ENCODE measurements at places on chromosomes 5 and 9.

- DNase-seq: no peak
Measured at GRCh38 chr5:159510282-159510681, 180.0 kb upstream of the IL12B start.

- DNase-seq: no peak
Measured at GRCh38 chr9:22044583-22044982, 35.5 kb upstream of the CDKN2B start.

GRCh38 chr5:60649288-60649917 is 50.6 kb downstream of the DEPDC1B start:
- DNase-seq: no peak

DNA sequence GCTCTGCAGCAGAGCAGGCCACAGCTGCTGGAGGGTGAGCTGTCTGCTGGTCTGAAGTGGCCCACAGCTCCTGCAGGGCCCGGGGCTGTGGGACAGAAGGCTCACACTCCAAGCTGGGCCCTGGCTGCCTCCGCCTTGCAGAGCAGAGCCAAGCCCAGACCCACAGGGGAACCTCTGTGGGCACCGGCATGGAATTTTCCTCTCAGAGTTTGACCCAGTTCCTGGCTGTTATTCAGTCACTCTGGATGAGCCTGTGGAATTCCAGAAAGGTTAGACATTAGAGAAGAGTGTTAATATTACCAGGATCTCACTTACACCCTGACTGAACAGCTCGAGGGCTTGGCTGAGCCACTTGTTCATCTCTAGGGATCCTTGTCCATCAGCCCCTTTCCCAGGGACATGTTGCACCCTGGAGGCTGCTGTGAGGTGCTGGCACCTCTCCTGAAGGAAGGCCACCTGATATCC is 17.5 kb downstream of the IL9 start:
- no peak for DNase-seq

DNA sequence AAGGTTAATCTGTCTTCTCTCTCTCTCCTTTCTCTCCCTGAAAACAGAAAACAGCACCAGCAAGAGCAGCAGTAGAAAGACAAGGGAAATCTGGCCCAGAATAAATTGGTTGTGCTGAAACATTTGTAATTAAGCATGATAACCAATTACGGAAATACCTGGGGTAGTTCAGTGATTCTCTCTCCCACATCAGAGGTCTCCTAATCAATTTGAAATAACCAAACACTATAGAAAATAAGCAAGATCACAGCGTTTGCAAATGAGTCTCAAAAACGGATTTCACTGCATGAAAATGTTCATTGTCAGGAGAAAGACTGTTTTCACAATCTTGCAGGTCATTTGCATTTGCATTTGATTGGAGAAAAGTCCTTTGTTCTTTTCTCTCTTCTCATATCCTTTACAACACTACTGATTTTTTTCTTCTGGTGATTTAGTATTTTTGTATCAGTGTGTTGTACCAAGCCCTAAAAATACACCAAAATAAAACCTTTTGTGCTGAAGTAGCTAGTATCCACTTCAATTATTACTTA is 36.8 kb upstream of the CDH6 start:
- DNase-seq: no peak

DNA sequence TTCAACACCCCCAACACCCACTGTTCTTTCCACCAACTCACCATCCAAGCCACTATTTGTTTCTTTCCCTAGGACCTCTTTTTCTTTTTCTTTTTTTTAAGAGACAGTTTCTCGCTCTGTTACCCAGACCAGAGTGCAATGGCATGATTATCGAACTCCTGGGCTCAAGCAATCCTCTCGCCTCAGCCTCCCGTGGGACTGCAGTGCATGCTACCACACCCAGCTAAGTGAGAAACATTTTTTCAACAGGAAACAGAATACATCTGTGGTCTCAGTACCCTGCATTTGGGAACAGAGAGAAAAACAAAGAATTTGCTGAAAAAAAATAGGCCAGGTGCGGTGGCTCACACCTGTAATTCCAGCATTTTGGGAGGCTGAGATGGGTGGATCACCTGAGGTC is 24.6 kb downstream of the B4GALT1 start:
- no peak for DNase-seq

DNA sequence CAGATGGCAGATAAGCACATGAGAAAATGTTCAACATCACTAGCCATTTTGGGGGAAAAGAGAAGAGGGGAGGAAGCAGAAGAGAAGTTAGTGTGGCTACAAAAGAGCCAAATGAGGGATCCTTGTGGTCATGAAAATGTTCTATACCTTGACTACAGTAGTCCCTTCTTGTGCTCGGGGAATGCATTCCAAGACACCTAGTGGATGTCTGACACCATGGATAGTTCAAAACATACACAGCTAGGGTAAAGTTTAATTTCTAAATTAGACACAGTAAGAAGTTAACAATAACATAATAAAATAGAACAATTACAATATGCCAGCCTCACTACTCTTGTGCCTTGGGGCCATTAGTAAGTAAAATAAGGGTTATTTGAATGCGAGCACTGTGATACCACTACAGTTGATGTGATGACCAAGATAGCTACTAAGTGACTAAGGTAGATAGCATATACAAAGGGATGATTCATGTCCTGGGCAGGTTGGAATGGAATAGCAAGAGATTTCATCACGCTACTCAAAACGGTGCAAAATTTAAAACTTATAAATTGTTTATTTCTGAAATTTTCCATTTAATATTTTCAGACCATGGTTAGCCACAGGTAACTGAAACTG is 344.1 kb downstream of the NR2F1-AS1 start:
- DNase-seq: no peak

DNA sequence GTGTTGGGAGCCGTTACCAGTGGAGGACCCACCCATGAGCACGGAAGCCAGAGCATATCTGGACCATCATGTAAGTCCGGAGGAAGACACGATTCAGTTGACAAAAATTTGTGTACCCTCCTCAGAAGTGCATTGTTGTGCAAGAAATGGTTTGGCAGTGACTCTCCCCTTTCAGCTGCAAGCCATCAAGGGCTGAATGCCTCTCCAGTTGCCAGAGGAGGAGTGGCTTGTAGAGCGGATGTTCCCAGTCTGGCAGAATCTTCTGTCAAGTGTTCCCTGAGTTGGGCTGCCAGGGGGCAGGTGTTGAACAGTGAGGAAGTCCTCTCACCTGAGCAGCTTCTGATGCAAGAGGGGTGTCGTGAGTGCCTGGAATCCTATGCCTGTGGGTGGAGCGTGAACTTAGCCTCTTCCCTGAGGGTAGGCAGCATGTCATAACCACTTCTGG is 27.6 kb upstream of the CDKN2AIPNL start:
- peak; percentile 59 for DNase-seq

DNA sequence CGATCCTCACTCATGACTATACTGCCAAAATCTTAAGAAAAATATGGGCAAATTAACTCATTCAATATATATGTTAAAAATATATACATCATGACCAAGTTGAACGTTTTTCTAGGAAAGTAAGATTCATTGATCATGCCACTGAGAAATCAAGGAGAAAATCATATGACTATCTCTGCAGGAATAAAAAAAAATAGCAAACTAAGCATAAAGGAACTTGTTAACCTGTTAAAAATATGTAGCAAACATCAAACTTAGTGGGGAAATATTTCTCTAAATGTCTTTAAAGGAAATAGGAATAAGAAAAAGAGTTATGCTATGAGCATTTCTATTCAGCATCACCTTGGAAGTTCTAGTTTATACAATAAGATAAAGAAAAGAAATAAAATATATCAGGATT is 302.4 kb downstream of the GLIS3 start:
- no peak for DNase-seq

- DNase-seq: no peak
Measured at GRCh38 chr5:18534119-18534518, 899.9 kb downstream of the TAF11L14 start.

- DNase-seq: no peak
Measured at GRCh38 chr9:129225815-129226214, 47.8 kb upstream of the IER5L start.

DNA sequence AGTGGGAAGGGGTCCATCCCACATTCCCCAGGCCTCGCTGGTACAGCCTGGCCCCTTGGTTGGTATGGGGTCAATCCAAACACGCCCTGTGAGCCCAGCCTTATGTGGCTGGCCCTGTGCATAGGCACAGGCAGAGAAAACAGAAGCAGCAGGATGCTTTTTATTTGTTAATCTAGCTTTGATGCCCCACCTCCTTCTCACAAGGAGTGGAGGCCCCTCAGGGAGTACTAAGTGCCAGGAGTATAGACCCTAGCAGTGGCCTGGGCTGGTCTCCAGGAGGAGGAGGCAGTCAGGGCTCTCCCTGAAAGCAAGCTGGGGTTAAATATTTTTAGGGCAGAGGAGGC is 14.6 kb upstream of the TCF7 start:
- DNase-seq: no peak

GRCh38 chr5:168752416-168753190 is 173.4 kb upstream of the PANK3 start:
- no peak for DNase-seq

DNA sequence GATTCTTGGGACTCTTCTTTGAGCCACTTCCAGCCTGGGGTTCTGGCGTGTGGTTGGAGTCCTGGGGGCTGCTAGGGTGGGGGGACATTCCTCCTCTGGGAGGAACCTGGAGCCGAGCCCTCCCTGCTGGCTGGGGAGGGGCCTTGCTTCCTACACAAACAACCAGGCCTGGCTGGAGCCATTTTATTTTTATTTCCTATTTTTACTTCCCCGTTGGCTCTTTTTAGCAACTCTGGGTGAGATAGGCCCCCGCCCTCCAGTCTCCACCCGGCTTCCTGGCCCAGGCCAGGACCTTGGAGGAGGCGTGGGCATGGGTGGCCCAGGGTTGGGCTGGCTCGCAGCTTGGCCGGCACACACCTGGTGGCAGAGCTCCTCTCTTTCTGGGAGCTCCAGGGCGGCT is 15.1 kb downstream of the RXRA start:
- no peak for DNase-seq

DNA sequence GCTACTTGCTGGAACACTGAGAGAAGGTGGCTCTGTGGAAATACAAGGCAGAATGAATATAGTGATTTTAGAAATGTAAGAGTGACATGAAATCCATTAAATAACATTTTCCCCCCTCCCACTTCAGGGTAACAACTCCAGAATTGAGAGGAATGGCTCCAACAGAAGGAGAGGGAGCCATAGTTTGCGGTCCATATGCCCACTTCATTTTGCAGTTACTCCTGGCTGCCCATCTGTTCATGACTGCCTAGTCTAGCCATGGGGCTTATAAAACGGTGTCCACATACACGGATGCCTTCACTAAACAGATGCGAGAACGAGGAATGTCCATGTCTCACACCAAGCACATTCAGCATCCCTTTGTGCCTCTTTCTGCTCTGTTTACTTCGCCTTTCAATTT is 186.7 kb downstream of the TMEM38B start:
- DNase-seq: no peak

DNA sequence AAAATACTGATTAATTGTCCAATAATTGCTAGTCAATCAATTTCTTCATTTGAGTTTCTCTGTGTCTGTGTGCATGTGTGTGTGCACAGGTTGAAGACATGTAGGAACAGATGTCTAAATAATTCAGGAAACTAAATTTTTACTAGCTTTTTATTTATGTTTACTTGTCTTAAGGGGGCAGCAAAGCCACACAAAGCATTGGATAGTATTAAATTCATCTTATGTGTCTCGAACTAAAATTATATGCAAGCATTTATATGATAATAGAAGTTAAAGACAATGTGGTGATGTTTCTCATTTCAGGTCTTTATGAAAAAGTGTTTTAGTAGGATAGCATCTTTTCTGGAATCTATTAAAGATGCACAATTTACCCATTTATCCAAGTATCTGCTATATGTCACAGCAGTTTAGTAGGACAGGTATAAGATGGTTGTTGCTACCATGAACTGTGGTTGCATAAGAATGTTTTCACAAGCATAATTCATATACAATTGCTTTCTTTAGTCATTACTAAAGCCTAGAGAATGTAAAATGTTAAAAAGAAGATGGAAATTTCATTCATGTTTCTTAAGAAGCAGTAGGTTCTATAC is 784.6 kb upstream of the NUDT12 start:
- no peak for DNase-seq

DNA sequence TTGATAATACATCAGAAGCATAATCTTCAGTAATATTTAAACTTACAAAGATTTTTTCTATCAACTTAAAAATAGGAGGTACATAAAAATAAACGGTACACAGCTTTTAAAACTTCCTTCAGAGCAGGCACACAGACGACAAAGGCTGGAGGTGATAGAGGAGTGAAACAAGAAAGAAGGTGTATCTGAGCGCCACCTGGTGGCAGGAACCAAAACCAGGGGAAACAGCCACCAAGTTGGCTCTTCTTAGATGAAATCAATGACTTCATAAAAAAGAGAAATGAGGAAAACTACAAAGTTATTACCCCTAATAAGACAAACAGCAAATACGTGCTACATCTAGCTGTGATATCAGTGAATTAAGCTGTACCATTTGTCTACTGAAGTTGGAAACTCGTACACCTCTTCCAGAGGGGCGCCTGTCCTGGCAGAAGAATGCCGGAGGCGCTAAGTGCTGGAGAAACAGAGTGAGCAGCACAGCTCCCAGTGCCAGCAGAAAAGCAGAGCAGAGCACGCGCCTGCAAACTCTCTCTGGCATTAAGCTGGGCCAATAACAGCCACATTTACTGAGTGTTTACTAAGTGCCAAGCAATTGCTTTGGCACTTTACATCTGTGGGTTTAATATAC is 85.9 kb downstream of the SETX start:
- DNase-seq: peak; percentile 11

- no peak for DNase-seq
Measured at GRCh38 chr9:127131871-127132270, 9.4 kb upstream of the ANGPTL2 start.

GRCh38 chr5:9316733-9317132 is 229.1 kb downstream of the SEMA5A start:
- no peak for DNase-seq

DNA sequence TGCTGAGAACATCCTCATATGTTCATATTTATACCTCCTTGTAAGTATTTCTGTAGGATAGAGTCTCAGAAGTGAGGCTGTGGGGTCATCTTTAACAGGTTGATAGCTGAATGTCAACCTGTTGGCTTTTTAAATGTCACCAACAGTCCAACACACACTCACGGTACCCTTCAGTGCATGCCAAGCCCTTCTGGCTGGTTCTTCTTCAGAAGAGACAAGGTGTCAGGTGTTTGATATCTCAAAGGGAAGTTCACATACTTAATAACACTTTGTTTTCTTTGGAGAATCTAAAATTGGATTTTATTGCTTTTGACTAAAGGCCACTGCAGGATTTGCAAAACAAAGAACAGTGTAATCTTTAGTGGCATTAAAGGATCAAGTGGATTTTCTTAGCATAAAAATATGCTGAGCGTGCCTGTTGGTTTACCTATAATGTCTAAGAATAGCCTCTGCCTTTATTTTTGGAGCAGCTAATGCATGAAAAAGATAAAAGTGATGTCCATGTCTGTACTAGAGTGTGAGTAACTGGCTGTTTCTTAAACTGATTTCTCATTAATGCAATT is 58.2 kb downstream of the RGS3 start:
- DNase-seq: no peak

- peak; percentile 23 for DNase-seq
Measured at GRCh38 chr9:121559183-121559582, 59.5 kb upstream of the GGTA1 start.

DNA sequence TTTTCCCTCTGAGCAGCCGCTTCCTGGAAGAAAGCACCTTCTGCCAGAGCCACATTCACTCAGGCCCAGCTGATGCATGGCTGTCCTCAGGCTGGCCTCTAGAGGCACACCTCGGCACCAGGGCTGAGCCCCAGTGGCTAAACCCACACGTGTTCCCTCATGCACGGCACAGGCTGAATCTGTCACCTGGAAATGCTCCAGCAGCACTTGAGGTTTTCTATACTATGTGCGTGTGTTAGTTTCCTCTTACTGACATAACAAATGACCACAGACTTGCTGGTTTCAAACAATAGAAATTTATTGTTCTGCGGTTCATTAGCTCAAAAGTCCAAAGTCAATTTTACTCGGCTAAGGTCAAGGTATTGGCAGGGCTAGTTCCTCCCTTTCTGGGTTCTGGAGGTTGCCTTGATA is 141.4 kb downstream of the LRRC70 start:
- DNase-seq: no peak

Data from HS-27A (cell line).